ENCODE measurements at places on chromosomes 5 and 9.
A peak's percentile ranks its signal among the peaks of the same experiment; 100 is the strongest.

DNA sequence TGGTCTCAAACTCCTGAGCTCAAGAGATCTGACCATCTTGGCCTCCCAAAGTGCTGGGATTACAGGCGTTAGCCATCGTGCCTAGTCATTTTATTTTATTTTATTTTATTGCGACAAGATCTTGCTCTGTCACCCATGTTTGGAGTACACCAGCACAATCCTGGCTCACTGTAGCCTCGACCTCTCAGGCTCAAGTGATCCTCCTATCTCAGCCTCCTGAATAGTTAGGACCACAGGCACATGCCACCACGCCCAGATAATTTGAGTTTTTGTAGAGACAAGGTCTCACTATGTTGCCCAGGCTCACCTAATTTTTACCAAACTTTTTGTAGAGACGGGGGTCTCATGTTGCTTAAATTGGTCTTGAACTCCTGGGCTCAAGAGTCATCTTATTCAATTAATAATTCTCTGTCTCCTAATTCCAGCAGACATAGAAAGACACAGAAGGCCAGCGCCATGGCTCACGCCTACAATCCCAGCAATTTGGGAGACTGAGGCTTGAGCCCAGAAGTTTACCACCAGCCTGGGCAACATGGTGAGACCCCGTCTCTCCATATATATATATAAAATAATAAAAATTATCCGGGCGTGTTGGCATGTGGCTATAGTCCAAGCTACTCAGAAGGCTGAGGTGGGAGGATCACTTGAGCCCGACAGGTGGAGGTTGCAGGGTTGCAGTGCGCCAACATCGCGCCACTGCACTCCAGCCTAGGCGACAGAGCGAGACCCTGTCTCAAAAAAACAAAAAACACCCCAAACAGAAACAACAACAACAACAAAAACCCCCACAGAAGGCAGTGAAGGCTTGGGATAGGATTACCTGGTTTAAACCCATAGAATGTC, 1.0 kb upstream of the UBAP1 start:
- DNase-seq, result no peak

GRCh38 chr9:122058051-122058450, 35.1 kb downstream of the TTLL11 start:
- no peak for DNase-seq

DNA sequence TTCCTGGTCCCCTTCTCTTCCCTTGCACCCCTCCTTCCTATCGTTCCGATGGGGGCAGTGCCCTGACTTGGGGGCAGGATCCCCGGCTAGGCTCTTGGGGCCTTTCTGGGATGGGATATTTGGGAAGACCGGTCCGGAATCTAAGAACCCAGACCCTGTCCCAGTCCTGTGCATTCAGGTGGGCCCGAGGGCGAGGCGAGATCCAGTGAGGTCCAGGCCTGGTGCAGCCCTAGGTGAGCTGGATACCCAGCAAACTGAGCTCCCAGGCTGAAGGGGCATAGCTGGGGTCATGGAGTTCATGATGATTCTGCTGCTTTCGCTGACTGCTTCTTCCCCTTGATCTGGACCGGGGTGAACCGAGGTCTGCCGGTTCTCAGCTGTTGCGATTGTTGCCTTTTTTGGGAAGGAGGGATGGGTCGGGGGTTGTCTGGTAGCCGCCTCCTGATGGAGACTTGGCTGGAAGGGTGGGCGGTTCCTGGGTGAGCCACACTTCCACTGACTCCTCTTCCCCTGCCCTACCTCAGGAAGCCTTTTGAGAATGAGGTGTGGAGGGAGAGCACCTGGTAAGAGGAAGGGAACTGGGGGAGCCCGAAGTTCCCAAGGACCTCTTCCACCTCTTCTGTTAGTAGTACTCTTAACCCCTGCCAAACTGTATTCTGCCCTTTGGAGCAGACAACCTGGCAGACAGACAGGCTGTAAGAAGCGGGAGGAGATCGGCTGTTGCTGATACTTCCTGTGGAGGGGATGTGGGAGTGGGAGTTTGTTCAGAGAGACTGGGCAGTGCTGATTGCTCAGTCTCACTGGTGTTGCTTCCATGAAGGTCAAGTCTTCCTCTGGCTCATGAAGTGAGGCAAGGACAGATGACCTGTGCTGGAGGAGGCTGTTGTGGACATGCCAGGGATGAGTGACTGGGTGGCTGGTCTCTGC, 1.0 kb downstream of the LRRC8A start:
- no peak for DNase-seq

- no peak for DNase-seq
Measured at GRCh38 chr9:135887021-135887507, 20.3 kb downstream of the CAMSAP1 start.

GRCh38 chr5:161850491-161850890, 2.6 kb downstream of the GABRA1 start:
- no peak for DNase-seq

DNA sequence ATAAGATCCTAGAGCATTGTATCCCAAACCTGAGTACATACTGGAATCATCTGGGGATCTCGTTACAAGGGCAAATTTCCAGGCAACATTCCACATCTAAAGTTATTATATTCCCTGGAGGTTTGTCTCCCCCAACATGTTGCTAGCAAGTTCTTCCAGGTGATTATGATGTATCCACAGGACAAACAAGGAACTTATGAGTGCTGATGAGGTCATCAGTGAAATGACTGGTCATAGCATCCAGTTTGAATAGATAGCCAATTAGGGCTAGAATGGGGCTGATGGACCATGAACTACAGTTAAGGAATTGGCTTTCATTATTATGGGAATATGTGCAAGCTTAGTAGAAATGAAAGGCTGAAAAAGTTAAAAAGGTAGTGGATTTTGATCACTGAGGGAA, 115.2 kb downstream of the CWC27 start:
- DNase-seq, result no peak

DNA sequence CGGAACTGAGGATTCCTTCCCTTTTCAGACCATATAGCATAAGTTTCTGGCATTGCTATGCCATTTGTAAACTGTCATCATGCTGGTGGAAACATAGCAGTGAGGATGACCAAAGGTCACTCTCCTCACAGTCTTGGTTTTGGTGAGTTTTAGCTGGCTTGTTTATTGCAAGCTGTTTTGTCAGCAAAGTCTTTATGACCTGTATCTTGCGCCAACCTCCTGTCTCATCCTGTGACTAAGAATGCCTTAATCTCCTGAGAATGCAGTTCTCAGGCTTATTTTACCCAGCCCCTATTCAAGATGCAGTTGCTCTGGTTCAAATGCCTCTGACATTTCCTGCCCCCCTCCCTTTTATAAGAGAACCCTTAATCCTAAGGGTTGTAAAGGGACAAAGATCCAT, 26.7 kb upstream of the GRIA1 start:
- no peak for DNase-seq

GRCh38 chr5:123364441-123365155, 58.6 kb downstream of the CEP120 start:
- no peak for DNase-seq

- DNase-seq, result no peak
Measured at GRCh38 chr5:10031817-10032216, 217.9 kb downstream of the ATPSCKMT start.

- DNase-seq, result peak; percentile 54
Measured at GRCh38 chr5:74389531-74390305, 250.8 kb downstream of the ENC1 start.

DNA sequence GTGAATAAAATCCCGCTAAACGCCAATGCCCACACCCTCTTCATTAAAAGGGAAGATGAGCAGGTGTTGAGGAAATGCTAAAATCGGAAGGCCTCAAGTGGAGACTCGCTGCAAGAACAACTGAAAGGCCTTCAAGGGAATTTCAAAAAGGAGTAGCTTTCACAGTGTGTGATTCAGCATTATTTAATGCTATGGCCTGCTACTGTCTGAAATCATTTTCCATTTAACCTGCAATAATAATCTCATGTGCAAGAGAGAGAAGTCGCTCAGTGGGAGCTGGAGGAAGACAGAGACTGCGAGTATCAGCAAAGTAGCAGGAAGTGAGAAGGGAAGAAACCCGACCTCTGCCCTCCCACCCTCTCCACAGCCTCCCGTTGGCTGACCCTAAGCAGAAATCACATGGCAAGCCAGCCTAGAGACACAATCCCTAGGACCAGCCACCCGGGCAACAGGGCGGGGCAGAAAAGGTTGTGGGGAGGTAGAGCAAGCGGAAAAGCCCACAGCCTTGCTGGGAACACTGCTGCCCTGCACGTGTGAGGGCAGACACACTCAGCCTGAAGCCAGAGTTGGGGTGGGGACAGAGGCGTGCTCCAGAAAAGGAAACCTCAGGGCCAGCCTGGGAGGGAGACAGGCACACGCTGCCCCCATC, 39.9 kb upstream of the CTSL start:
- no peak for DNase-seq

- DNase-seq, result no peak
Measured at GRCh38 chr9:86521322-86521721, 167.1 kb upstream of the TUT7 start.

DNA sequence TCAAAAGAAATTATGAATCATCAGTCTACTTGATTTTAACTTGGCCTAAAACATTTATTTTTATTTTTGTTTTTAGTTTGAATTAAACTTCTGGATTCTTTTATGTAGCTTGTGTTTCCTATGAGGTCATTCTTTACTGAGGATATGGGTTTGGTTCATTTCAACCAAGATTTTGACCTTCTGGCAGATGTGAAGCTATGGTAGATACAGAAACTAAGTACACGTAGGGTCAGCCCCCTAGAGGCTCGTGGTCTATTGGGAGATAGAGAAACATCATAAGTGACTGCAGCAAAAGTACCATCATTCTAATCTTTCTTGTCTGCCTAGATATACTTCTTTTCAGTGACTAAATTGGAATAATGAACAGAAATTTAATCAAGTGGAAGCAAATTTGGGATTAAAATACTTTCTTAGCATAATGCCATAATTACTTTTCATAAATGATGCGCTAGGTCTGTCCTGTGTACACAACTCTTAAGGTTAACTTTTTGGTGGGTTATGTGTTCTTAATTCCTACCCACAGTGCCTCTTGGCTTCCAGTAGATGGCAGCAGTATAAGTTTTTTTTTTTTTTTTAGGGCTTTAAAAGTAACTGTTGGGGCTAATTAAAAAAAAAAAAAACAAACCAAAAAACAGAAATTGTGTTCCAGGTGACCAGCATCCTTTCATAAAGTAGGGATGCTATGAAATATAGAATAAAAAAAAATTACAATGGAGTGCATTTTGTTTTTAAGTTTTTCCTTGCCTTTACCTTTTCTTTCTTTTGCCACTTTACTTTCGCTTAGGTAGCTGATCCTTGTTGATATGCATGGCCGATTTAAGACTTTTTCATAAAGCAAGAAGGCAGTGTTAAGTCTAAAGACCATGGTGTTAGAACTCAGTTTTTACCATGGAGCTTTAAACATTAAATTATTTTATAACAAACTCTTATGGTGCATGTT, 49.9 kb downstream of the LRRTM2 start:
- DNase-seq, result no peak

Data from T47D (cell line).